ENCODE measurements at places on chromosomes 5 and 9.
A peak's percentile ranks its signal among the peaks of the same experiment; 100 is the strongest.

- no peak for DNase-seq
Observed at GRCh38 chr5:151083081-151083676, 2.3 kb upstream of the TNIP1 start.

- no peak for DNase-seq
Observed at GRCh38 chr5:143635888-143636287, 176.1 kb upstream of the HMHB1 start.

GRCh38 chr5:53730943-53731342, 170.5 kb downstream of the NDUFS4 start:
- no peak for DNase-seq

- no peak for DNase-seq
Observed at GRCh38 chr9:111529787-111530186, 4.8 kb downstream of the ZNF483 start.

GRCh38 chr5:72210888-72211678, 103.8 kb downstream of the MAP1B start:
- peak; percentile 63 for DNase-seq

GRCh38 chr9:134554373-134555093, 87.1 kb upstream of the COL5A1 start:
- DNase-seq: no peak

DNA sequence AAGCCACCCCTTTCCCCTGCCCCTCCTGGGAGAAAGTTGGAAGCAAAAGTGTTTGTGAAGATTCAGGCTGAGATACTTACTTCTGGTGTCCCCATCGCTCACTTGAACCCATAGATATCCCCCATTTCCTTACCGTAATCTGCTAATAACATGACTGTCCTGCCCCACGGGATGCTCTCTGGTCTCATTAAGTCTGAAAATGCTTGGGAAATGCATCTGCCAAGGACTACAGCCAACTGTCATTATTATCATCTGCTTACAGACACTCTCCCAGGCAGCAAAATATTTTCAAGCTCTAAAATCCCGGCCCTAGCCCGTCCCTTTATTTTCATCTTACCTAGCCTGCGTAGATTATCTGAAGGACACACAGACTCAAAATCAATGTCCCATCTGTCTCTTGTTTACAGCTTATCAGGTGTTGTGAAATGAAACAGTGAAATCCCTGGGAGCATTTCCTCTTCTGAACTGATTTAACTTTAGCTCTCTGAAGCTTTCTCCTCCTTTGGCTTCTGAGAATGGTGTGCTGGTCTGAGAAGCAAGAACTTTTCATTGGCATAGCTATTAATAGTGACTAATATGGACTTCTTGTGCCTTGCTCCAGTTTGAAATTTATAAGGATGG, 126.9 kb upstream of the OSMR start:
- no peak for DNase-seq

DNA sequence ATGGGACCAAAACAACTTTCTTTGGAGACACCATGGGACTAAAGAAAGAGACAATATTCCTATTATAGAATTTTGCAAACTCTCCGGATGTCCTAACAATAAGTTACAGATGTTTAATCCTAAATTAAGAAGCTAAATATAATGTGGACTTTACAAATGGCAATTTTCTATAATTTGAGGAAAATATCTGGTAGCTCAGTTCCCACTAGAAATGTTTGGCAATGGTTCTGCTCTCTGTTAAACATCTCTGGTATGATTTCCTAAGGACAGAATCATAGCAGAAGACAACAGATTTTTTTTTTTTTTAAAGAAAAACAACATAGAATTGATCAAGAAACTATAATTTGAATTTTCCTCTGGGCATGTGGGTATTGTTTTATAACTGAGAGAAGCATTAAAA, 232.8 kb downstream of the ENC1 start:
- DNase-seq: no peak

DNA sequence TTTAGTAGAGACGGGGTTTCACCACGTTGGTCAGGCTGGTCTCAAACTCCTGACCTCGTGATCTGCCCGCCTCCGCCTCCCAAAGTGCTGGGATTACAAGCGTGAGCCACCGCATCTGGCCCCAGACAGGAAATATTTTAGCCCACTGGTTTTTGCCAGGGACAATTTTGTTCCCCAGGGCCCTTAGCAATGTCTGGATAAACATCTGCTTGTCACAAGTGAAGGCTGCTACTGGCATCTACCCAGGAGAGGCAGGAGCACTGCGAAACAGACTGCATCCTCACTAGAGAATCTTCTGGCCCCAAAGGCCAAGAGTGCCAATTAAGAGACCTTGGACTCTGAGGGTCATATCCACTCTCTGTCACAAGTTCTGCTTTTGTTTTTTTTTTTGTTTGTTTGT, 2.4 kb upstream of the TPRN start:
- DNase-seq: no peak

- peak; percentile 9 for DNase-seq
Observed at GRCh38 chr9:21252721-21253547, 13.1 kb upstream of the IFNA14 start.

DNA sequence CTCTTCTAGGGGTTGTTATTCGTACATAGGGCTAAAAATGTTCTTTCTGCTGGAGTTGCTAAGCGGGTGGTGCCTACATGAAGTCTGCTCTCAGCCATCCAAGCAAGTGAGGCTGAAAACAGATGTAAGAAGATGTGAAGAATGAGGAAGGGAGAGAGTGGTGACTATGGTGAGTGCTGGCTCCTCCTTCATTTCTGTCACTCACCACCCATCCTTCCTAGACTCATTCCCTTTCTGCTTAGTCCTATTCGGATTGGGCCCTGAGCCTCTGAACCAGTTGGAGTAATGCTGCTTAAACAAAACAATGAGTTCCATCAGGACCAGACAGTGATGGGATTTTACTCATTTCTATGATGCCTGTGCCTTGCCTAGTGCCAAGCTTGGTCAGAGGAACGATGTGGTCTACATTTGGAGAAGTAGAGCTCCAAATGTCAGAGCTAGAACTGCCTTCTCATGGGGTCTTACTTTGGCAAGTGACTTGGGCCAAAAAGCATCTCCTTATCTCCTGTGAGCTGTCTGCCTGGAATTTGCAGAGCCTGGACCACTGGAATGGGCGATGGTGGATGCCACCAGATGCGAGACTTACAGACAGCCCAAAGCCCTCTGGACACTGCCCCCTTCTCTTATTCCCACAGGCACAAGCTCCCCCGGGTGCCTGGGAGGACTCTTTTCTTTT, 192.9 kb downstream of the FBXL7 start:
- DNase-seq: peak; percentile 64

- DNase-seq: no peak
Observed at GRCh38 chr5:89397096-89397495, 514.1 kb upstream of the MEF2C start.

DNA sequence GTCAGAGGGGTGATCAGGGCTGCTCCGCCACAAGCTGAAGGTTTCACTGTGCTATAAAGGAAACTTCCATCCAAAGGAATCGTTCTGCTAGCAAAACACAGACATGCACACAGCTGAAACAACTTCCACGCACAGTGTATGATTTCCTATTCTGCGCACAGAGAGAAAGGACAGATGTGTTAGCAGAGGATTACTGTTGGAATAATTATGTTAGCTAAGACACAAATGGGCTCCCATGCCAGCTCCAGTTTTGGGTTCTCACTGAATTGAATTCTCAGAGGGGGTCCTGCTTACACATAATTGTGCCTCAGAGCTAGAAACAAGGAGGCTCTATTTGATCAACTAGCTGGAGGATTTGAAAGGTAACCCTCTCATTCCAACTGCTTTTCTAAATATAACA, 352.4 kb downstream of the IRX2 start:
- no peak for DNase-seq

- DNase-seq: no peak
Observed at GRCh38 chr5:103452089-103452488, 110.5 kb downstream of the NUDT12 start.

GRCh38 chr9:69658987-69659675, 13.0 kb downstream of the APBA1 start:
- DNase-seq: no peak

- no peak for DNase-seq
Observed at GRCh38 chr9:99559776-99560175, 261.9 kb upstream of the NR4A3 start.

- DNase-seq: no peak
Observed at GRCh38 chr5:146173597-146173996, 8.9 kb downstream of the LARS1 start.

GRCh38 chr9:128805661-128806060, 12.6 kb upstream of the ENDOG start:
- no peak for DNase-seq

DNA sequence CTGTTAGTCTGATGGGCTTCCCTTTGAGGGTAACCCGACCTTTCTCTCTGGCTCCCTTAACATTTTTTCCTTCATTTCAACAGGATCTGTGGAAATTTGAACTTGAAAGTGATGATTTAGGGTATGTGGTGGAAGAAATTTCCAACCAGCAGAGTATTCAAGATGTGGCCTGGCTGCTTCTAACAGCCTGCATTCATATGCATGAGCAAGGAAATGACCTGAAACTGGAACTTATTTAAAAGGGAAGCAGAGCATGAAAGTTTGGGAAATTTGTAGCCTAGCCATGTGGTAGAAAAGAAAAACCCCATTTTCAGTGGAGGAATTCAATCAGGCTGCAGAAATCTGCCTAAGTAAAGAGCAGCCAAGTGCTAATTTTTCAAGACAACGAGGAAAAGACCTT, 41.7 kb downstream of the UNC13B start:
- DNase-seq: no peak

GRCh38 chr9:128192601-128193371, 1.4 kb upstream of the CIZ1 start:
- peak; percentile 68 for DNase-seq

DNA sequence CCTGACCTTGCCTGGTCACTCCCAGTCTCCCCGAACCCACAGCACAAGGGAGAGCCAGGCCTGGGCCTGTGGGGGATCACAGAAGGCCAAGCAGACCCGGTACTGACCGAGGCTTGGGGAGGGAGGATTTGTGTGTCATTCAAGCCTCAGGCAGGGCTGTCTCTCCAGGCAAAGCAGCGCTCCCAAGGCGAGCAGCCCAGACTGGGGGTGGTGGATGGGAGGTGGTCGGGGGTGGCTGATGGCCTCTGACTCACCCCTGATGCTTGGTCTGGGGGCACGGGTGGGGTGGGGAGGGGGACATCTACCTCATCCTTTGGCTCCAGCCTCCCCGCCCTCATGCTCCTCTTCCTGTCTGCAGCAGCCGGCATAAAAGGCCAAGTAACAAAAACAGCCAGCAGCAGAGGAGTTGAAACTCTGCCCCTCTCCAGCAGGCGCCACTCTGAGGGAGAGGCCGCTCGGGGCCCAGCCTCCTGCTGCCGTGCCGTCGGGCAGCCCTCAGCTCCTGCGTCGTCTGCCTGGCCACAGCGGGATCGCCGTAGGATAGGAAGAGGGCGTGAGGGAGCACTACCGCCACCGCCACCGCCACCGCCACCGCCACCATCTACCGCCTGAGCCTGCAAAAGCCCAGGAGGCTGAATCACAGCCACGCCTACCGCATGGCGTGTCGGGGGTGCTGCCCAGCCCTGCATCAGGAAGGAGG, 166.0 kb downstream of the OLFM1 start:
- no peak for DNase-seq

DNA sequence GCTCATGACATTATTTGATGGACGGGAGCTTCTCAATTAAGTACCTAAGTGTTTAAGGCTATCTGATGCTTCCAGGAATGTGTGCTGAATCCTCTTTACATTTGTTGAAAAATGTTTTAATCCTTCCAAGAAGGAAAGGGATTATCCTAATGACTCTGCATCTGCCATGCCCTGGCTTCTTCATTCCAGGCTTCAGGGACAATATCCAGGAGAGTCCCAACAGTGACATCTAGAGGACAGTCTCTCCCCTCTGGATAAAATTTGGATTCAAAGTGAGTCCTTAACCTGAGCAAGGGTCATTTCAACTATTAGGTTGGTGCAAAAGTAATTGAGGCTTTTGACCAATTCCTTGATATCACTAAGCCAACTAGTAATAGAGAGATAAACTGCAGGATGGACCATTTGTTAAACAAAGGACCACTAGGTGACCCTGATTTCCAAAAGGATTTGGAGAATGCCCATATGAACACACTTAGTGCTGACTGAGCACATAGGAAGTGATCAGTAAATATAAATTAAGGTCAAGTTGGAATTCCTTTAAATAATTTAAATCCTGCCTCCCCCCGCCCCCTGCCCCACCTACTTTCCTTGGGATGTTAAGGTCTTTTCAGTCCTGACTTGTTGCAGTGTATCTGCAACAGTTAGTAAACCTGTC, 19.1 kb downstream of the TNFSF8 start:
- no peak for DNase-seq

DNA sequence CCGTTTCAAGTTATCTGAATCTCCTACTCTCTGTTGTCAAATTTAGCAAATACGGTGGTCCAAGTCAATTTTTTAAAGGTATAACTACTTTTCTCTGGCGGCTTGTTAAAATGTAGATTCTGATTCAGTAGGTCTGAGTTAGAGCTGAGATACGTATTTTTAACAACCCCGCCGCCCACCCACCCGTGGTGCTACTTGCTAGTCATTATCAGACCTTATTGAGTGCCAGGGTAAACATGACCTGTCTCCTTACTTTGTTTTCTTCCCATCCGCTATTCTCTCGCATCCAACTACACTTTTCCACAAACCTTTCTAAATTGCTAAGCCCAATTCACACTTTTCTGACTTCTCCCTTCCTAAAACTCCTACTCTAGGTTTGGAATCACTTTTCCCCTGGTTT, 694 bp upstream of the PLAA start:
- no peak for DNase-seq

DNA sequence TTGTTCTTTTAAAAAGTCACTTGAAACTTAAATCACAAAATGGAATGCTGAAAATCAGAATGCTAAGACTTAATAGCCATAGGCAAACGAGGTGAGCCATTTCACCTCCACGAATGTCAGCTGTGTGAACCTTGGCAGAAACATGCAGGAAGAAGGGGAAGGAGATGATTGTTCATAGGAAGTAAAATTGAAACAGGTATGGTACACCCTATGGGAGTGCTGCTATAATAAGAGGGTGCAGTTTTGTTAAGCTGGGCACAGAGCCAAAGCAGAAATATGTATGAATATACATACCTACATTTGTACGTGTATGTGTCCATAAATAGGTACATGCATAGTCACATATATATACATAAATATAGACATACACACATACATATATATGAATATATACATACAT, 51.0 kb upstream of the SPINK5 start:
- no peak for DNase-seq

DNA sequence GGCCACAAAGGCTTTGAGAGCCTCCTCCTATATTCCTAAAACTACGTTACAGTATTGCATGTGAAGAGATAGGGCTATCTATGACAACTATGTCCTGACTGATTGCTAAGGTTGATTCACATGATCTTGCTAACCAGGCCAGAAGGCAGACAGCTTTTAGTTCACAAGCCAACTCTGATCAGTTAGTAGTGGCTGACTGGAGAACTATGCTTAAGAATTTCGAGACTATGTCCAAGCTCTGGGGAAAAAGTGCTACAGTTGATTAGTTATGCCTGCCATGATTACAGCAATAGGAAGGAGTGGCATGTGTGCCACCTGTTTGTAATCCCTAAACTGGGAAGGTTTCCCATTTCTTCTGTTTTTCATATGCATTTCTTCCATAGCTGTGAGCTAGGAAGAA, 223.4 kb downstream of the DOCK8 start:
- DNase-seq: peak; percentile 11

- DNase-seq: no peak
Observed at GRCh38 chr9:109499631-109500410, 1.7 kb upstream of the PTPN3 start.

- DNase-seq: no peak
Observed at GRCh38 chr5:44881266-44881665, 72.5 kb downstream of the MRPS30 start.
